ENCODE measurements at places on chromosomes 16 and 17.

DNA sequence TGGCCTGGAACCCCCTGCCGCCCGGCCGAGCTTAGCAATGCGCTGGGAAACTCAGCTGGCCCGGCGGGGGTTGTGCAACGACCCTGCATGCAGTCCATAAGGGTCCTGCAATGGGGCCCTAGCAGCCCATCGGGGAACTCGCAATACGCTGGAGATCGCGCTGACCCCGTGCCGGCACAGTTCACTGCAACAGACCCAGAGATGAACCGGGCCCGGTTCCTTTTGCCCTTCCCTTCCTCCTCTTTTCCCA lies 375 bp downstream of the SLC25A11 start:
- DNase-seq, result peak; percentile 3

- DNase-seq, result no peak
These were observed 408 bp downstream of the LMF1 start for GRCh38 chr16:970386-970765.

DNA sequence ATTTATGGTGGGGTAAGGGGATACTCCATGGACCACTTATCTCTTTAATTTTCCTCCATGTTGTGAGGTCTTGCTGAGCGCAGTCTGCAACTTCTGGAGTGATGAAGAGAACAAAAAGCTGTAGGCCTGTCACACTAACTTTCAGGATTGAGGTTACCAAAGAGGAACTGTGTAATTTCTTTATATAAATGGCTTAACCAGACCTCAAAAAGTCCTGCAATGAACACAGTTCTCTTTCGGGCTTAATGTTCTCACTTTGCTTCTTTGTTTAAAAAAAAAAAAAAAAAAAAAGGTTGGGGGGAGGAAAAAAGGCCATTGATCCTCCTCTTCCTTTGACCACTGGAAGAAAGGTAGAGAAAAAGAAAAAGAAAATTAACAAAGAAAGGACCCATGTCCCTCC lies 86.8 kb upstream of the SOX9 start:
- DNase-seq, result no peak

DNA sequence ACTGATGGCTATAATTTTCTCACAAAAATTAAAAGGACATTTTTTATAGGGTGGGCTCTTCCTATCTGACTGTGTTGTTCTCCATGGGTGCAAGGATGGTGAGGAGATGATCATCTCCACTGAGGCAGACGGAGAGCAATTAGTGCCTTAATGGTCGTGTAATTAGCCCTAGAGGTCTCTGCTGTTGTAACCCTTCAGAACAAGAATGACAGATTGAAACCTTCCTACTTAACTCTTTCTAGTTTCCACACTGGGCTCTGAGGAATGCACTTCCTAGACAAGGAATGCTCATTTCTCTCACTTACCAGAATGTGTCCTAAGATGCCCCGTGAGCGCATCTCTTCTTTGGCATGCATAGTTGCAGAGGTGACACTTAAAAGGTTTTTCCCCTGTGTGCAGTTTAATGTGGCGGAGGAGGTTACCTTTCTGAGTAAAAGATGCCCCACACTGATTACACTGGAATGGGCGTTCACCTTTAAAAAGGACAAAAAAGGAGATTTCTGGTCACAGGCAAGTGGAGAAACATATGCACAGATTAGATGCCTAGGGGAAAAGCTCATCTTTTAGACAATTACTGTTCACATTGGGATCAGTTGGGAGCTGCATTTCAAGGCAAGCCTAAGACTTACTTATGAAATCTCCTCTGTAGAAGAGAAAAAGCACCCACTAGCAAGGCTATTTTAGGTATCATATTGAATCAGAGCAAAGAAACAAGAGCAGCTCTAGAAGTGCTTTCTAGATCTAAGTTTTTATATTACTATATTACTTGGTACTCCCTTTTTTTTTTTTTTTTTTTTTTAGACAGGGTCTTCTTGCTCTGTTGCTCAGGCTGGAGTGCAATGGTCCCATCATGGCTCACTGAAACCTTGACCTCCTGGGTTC lies 53.6 kb downstream of the GRB7 start:
- peak; percentile 59 for DNase-seq
